ENCODE measurements at places on chromosomes 13 and 19.

DNA sequence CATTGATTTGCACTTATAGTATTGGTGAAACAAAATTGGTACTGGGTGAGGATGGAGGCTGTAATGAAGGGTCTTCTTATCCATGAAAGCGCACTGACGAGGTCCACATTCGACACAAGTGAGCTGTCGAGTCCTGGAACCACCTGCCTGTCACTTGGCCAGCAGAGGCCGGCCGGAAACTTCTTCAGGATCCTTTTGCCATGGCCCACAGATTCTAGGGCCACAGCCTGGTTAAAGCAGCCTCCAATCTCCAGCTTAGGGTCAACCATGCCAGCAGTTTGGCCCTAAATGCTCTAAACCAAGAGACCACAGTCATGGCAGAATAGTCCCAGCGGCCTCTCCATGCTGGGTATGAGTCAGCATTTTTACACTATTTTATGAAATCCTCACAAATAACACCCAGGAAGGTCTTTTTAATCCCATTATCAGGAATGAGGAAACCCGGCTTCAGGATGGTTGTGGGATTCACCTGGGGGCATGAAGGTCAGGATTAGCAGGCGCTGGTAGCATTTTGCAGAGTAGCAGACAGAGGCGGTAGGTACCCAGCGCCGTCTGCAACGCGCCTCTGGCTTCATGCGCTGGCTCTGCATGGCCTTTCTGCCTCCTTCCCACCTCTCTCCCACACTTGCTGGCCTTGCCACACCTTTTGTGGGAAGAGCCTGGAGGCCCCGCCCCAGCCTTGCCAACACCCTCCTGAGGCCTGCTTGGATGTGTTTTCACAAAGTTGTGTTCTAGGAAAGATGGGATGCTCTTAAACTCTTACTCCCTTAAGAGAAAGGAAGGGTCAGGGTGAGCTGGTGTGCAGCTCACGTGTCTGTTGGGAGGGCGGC lies 15.2 kb downstream of the GAS6 start:
- DNase-seq, result no peak

- no peak for DNase-seq
Observed at GRCh38 chr19:47435883-47436417, 16.6 kb upstream of the MEIS3 start.

GRCh38 chr19:18271433-18271841 lies 2.8 kb downstream of the IQCN start:
- no peak for DNase-seq

DNA sequence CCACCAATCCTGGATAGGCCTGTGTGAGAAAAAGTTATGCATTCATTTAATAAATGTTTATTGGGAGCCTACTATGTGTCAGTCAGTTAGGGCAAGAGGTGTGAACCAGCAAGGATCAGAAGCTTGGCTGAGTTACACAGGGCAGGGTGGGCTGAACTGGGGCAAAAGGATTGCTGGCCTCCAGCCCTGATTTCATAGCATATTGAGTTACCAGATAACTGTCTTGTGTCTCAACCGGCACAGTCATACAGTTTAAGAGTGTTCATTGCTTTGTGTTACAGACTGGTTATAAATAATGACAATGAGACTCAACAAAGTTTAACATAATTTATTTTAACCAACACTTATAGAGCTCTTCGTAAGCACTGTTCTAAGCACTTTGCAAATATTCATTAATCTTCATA lies 253.8 kb downstream of the DLEU7 start:
- DNase-seq, result peak; percentile 92

DNA sequence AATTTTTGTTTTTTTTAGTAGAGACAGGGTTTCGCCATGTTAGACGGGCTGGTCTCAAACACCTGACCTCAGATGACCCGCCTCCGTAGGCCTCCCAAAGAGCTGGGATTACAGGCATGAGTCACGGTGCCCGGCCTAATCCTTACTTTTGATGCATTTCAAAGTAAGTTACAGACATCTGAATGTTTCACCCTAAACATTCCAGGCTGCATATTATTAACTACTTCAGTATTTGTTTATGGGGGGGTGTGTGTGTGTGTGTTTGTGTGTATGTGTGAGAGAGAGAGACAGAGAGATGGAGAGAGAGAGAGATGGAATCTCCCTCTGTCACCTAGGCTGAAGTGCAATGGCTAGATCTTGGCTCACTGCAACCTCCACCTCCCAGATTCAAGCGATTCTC lies 13.1 kb downstream of the SULT2B1 start:
- DNase-seq, result peak; percentile 71

DNA sequence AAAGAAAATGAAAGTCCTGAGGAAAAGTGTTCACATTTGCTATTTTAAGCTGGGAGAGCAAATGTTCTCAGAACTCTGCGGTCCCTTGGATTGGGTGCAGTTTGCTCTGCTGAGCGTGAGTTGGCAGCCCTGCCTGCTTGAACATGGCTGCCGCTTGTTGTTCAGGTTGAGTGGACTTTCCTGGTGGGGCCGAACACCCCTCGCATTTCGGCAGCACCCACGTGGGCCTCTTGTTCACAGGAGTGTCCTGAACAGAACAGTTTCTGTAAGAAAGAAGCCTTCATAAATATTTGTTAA lies 10.8 kb upstream of the RNF113B start:
- DNase-seq, result no peak

- DNase-seq, result peak; percentile 97
Observed at GRCh38 chr13:94233401-94233800, 246.1 kb downstream of the DCT start.

- DNase-seq, result peak; percentile 73
Observed at GRCh38 chr19:39398297-39398864, 7.2 kb downstream of the MED29 start.
